Activated CD8-positive, alpha-beta memory T cell treated with anti-CD3 and anti-CD28 coated beads, Interleukin-2, amount 50 U/mL, for 4 hours (primary cell): ENCODE measurements at places on chromosomes 4 and X.

DNA sequence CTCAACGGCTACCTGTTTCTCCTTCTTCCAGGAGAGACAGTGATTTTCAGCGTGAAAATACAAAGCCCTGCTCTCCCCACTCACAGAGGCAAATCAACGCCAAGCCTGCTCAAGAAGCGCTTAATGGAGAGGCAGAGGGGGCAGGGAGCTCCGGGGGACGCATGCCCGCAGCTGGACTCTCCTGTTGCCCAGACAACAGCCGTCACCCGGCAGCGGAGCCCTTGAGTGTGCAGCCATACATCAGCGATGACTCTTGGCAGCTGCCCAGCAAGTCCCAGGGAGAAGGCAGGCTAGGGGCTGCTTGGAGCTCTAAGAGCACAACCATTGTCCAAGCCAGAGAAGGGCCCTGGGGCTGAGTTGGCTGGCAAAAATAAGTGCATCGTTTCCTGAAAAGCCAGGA lies 71.0 kb upstream of the AFAP1 start:
- DNase-seq: no peak

DNA sequence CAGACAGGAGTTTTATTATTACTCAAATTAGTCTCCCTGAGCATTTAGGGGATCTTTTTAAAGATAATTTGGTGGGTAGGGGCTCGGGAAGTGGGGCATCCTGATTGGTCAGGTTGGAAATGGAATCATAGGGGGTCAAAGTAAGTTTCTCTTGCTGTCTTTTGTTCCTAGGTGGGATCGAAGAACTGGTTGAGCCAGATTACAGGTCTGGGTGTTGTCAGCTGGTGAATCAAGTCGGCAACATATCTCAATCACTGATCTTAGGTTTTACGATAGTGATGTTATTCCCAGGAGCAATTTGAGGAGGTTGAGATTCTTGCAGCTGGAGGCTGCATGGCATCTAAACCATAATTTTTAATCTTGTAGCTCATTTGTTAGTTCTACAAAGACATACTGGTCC lies 629.5 kb upstream of the AMOT start:
- no peak for DNase-seq

DNA sequence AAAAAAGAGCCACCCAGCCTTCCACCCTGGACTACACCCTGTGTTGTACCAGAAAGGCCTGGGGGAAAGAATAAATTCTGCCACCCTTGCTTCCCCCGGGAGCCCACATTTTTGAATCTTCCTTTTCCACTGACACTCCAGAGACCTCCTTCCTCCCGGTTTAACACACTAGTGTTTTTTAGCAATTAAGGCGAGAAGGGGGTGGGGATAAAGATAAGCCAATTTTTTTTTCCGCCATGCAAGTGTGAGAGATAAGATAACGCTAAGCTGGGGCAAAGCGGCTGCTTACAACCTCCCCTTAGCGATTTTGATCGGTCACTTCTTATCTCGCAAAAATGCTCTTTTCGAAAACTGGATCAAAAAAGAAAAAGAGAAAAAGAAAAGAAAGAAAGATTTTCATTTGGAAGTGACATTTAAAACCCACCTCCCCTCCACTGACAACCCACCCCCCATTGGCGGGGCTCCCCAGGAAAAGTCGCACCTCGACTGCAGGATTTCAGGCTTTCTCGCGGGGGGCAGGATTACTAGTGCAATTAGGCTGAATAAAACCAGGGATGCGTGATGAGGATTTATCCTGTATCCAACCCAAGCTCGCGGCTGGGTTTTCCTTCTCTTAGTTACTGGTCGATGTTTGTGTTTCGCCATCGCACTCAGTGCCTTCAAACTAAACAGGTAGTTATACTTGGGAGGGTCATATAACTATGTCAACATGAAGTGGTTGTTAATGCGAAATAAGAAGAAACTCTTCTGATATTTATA lies 6.0 kb upstream of the BCOR start:
- no peak for DNase-seq

DNA sequence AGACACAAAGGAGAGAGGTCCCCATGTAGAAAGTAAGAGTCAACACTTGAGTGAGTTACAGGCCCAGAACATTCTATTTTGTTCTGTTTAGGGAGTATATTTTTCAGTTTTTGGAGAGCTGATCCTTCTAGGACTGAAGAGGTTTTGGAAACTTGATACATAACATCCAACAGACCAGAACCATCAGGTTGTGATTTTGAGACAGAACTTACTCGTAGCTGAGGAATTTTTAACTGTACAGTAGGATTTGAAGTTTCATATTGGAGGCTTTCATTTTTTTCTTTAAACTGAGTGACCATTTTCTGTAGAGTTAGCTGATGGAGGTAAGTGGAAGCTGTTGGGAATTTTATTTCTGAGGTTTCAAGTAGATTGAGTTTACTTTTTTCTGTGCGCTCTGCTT lies 73.3 kb downstream of the NCAPG start:
- no peak for DNase-seq

GRCh38 chrX:154131955-154132354 lies 12.1 kb upstream of the OPN1LW start:
- DNase-seq: no peak

DNA sequence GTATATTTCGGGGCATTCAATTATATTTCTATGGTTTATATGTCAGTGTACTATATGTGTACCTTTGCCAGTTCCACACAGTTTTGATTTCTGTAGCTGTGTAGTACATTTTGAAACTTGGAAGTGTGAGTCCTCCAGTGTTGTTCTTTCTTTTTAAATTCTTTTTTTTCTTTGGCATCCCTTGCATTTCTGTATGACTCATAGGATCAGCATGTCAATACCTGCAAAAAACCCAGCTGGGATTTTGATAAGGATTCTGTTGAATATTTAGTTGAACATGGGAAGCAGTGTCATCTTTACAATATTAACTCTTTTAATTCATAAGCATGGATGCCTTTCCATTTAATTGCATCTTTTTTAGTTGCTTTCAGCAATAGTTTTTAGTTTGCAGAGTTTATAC lies 100.0 kb downstream of the SH3BGRL start:
- DNase-seq: no peak
